ENCODE measurements at places on chromosomes 7 and 10. TPM values are rescaled to one million over a fixed set of nuclear protein-coding genes. Genes with fewer than 3 reads are reported as not detected.
A peak's percentile ranks its signal among the peaks of the same experiment; 100 is the strongest.

- no peak overlapping the region for H3K4me3 ChIP-seq
- H3K4me1 ChIP-seq = peaks cover 18% of the 10 kb centered on the region
- peaks cover 23% of the 10 kb centered on the region for H3K36me3 ChIP-seq
- no peaks in the 10 kb centered on the region for H3K27me3 ChIP-seq
Measured at GRCh38 chr7:130868139-130868538, 134.1 kb upstream of the KLF14 start.

- H3K27ac ChIP-seq = no peak overlapping the region
- peak; percentile 10 for DNase-seq
- no peaks in the 10 kb centered on the region for H3K27me3 ChIP-seq
- H3K4me3 ChIP-seq = no peak overlapping the region
Measured at GRCh38 chr7:119197877-119198527, 973.5 kb downstream of the ANKRD7 start.

- peaks cover 14% of the 10 kb centered on the region for H3K4me1 ChIP-seq
- no peak overlapping the region for H3K27ac ChIP-seq
- H3K27me3 ChIP-seq = no peaks in the 10 kb centered on the region
- DNase-seq = no peak
- H3K36me3 ChIP-seq = no peaks in the 10 kb centered on the region
- H3K4me3 ChIP-seq = no peak overlapping the region
Measured at GRCh38 chr10:63866747-63867140, 345.5 kb downstream of the REEP3 start.

DNA sequence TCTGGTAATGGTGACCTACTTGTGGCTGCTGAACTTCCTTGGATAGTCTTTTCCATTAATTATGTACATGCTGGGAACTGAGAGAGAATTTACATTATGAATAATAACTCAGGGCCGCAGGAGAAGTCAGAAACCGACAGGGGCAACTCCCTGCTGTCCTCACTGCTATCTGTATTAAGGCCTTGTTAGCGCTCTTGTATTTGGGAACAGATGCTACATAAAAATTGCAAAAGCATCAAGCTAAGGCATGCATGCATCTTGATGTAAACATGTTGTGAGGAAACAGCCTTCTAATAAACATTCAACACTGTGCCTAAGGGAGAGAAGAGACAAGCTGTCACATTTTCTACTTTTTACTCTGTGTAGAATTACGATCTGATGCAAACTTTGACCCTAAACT lies 158.4 kb downstream of the PARD3 start:
- no peaks in the 10 kb centered on the region for H3K27me3 ChIP-seq
- H3K4me3 ChIP-seq = no peak overlapping the region
- H3K27ac ChIP-seq = no peak overlapping the region

- no peaks in the 10 kb centered on the region for H3K36me3 ChIP-seq
- H3K4me3 ChIP-seq = no peak overlapping the region
- no peak for DNase-seq
- no peaks in the 10 kb centered on the region for H3K27me3 ChIP-seq
- peaks cover 19% of the 10 kb centered on the region for H3K4me1 ChIP-seq
Measured at GRCh38 chr10:69847458-69847857, 45.8 kb downstream of the COL13A1 start.

GRCh38 chr7:100830396-100830795 lies 3.1 kb upstream of the EPHB4 start:
- DNase-seq = no peak
- H3K4me1 ChIP-seq = no peaks in the 10 kb centered on the region
- no peak overlapping the region for H3K4me3 ChIP-seq
- no peaks in the 10 kb centered on the region for H3K27me3 ChIP-seq

DNA sequence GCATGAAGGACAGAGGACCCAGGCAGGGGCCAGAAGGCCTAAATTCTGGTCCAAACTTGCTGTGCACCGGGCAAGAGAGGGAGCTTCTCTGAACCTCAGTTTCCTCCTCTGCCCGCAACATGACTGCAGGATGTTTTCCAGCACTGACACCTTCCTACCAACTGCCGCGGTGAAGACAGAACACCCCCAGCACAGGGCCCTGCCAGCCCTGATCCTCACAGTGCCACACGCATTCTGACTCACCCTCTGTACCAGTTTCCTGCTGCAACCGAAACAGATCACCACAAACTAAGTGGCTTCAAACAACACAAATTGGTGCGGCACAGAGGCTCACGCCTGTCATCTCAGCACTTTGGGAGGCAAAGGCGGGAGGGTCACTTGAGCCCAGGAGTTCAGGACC lies 18.1 kb downstream of the MAD1L1 start:
- no peak overlapping the region for H3K27ac ChIP-seq
- peaks cover 49% of the 10 kb centered on the region for H3K36me3 ChIP-seq
- no peaks in the 10 kb centered on the region for H3K4me1 ChIP-seq
- H3K27me3 ChIP-seq = no peaks in the 10 kb centered on the region
- no peak for DNase-seq

DNA sequence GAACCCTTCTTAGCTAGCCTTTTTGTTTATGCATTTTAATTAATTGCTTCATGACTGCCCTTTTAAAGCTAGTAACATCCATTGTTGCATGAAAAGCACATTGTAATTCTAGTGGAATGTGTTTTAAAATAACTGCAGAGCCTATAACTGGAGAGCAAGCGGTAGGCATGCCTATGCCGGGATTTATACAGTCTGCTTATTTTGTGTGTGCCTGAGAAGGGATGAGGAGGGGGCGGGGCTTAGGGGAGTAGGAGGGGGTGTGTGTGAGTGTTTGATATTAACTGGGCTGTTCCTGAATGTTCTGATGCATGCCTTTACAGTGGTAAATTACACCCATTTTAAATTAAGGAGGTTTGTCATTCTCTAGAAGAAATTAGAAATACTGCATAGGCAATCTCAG lies 208.1 kb downstream of the TCF7L2 start:
- peaks cover 14% of the 10 kb centered on the region for H3K36me3 ChIP-seq
- no peak overlapping the region for H3K4me3 ChIP-seq
- peak; percentile 71 for DNase-seq
- no peaks in the 10 kb centered on the region for H3K4me1 ChIP-seq
- peak overlapping the region; percentile 22 for H3K27ac ChIP-seq

ITGB8 gene
- 16.4 TPM for total RNA-seq

GRCh38 chr7:55099066-55099820 lies 80.4 kb downstream of the EGFR start:
- peak overlapping the region; percentile 14 for H3K27ac ChIP-seq
- peaks cover 16% of the 10 kb centered on the region for H3K4me1 ChIP-seq
- no peaks in the 10 kb centered on the region for H3K27me3 ChIP-seq
- no peak overlapping the region for H3K4me3 ChIP-seq
- DNase-seq = no peak

DNA sequence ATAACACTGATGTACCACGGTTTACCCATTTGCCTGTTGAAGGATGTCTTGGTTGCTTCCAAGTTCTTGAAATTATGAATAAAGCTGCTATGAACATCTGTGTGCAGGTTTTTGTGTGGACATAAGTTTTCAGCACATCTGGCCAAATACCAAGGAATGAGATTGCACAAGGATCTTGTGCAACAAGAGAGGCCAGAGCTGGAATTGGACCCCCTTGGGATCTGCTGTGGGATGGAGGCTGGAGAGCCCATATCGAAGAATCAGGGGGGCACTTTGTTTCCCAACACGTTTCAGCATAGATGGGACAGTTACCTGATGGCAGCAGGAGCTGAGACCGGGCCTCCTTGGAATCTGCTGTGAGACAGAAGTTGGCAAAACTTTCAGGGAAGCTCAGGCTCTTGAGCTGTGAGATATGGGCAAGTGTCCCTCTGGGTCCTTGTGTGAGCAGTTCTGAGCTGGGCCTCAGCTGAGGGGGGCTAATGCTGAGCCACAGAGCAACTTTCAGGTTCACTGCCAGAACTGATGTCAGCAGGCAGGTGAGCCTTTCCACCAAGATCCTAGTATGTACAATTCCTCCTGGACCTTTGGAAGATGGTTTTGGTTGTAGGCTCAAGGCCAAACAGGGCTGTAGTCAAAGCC lies 115.2 kb upstream of the RAB18 start:
- no peak overlapping the region for H3K27ac ChIP-seq
- no peak for DNase-seq
- H3K4me3 ChIP-seq = no peak overlapping the region
- H3K27me3 ChIP-seq = no peaks in the 10 kb centered on the region
- H3K36me3 ChIP-seq = no peaks in the 10 kb centered on the region
- no peaks in the 10 kb centered on the region for H3K4me1 ChIP-seq

FGF8 gene
- not detected for total RNA-seq

DNA sequence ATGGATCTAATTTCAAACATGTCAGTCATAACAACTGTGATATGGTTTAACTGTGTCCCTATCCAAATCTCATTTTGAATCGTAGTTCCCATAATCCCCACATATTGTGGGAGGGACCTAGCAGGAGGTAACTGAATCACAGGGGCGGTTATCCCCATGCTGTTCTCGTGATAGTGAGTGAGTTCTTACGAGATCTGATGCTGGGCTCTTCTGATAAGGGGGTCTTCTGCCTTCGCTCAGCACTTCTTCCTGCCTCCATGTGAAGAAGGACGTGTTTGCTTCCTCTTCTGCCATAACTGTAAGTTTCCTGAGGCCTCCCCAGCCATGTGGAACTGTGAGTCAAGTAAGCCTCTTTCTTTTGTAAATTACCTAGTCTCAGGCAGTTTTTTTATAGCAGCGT lies 138.0 kb upstream of the PCGF5 start:
- no peak overlapping the region for H3K27ac ChIP-seq
- H3K4me3 ChIP-seq = no peak overlapping the region
- no peaks in the 10 kb centered on the region for H3K27me3 ChIP-seq
- DNase-seq = no peak

NODAL gene
- total RNA-seq = not detected

GRCh38 chr7:92725161-92725925 lies 111.0 kb downstream of the CDK6 start:
- no peak overlapping the region for H3K4me3 ChIP-seq
- H3K4me1 ChIP-seq = no peaks in the 10 kb centered on the region
- no peak for DNase-seq

AS3MT gene
- total RNA-seq = 17.3 TPM

- H3K27ac ChIP-seq = no peak overlapping the region
- H3K4me3 ChIP-seq = no peak overlapping the region
- H3K4me1 ChIP-seq = no peaks in the 10 kb centered on the region
- H3K27me3 ChIP-seq = no peaks in the 10 kb centered on the region
- no peaks in the 10 kb centered on the region for H3K36me3 ChIP-seq
Measured at GRCh38 chr7:152969335-152969734, 209.8 kb downstream of the ACTR3B start.

CUBN gene
- 13.4 TPM for total RNA-seq

NPFFR1 gene
- total RNA-seq = not detected

DNA sequence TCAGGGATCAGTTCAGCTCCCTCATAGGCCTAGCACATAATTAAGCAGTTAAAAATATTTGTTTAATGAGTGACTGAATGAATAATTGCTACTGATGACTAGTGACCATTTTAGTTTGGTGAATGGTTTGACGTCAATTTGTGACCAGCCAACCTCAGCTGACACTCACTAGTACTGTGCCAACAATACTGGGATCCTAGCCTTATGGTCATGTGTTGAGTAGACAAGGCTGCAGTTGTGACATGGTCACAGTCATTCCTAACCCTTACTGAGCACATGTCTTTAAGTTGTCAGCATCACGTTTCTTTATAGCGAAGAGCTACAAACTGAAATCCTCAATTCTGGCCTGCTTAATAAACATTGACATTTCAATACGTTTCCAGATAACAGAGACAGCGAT lies 86.9 kb upstream of the SLC26A5 start:
- H3K36me3 ChIP-seq = no peaks in the 10 kb centered on the region
- no peaks in the 10 kb centered on the region for H3K4me1 ChIP-seq
- no peak overlapping the region for H3K27ac ChIP-seq
- no peak for DNase-seq
- H3K27me3 ChIP-seq = no peaks in the 10 kb centered on the region

DNA sequence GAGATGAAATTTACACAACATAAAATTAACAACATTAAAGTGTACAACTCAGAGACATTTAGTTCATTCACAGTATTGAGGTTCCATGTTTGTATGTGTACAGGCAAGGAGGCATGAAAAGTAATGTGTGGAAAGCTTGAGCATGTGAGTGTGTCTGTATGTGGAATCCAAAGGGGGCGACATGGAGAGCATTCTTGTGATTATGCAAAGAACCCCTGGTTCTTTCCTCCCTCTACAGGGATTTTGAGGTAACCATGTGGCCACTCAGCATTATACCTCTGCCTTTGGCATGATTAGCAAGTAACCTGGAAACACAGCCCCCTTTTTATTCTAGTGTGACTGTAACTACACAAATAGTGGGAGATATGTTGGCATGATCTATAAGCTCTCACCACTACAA lies 21.0 kb downstream of the OR2F1 start:
- H3K36me3 ChIP-seq = no peaks in the 10 kb centered on the region
- no peak for DNase-seq
- H3K4me1 ChIP-seq = no peaks in the 10 kb centered on the region
- no peaks in the 10 kb centered on the region for H3K27me3 ChIP-seq
- H3K27ac ChIP-seq = no peak overlapping the region
- H3K4me3 ChIP-seq = no peak overlapping the region

DNA sequence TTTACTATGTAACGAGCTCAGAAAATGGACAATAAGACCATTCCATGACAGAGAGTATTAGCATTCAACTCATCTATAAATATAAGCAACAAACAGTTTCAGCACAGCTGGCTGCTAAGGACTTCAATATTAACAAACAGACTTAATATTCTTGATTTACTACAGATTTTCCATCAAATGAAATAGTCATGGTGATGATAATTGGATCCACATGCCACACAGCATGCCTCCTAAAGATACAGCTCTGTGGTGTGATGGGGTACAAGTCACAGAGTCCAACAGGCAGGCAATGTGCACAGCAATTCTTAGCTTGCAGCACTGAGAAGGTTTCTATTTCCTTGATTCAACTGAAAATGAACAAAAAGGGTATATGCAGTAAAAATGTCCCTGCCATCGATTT lies 54.0 kb downstream of the DOCK4 start:
- H3K27ac ChIP-seq = no peak overlapping the region
- no peak overlapping the region for H3K4me3 ChIP-seq
- H3K4me1 ChIP-seq = no peaks in the 10 kb centered on the region
- DNase-seq = no peak

PRSS37 gene
- not detected for total RNA-seq

DNA sequence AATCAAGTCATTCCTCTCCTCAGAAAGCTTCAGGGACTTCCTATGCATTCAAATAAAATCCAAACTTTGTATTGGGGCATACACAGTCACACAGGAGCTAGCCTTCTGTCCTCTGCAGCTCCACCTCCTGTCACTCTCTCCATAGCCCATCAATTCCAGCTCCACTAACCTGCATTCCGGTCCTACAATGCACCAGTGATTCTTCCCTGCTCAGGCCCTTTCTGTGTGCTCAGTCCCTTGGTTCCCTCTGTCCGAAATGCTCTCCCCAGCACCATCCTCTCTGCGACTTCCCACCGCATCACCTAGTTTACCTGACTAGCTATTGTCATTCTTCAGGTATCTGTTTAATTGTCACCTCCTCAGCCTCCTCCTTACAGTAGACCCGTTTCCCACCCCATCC lies 26.4 kb upstream of the YAE1 start:
- no peak overlapping the region for H3K27ac ChIP-seq
- H3K36me3 ChIP-seq = no peaks in the 10 kb centered on the region
- H3K4me3 ChIP-seq = no peak overlapping the region
- H3K4me1 ChIP-seq = no peaks in the 10 kb centered on the region

GRCh38 chr10:71854031-71854430 lies 3.0 kb upstream of the PSAP start:
- peaks cover 14% of the 10 kb centered on the region for H3K4me1 ChIP-seq
- DNase-seq = peak; percentile 54
- H3K27me3 ChIP-seq = no peaks in the 10 kb centered on the region
- no peak overlapping the region for H3K27ac ChIP-seq
- H3K36me3 ChIP-seq = no peaks in the 10 kb centered on the region

GRCh38 chr7:118202061-118202460 lies 18.1 kb downstream of the LSM8 start:
- no peaks in the 10 kb centered on the region for H3K27me3 ChIP-seq
- no peak for DNase-seq
- no peaks in the 10 kb centered on the region for H3K36me3 ChIP-seq
- H3K4me3 ChIP-seq = no peak overlapping the region
- no peak overlapping the region for H3K27ac ChIP-seq

LIPF gene
- not detected for total RNA-seq

Data from thyroid gland (tissue), 4 donors.